Activated naive CD4-positive, alpha-beta T cell (primary cell): ENCODE measurements at places on chromosomes 1 and 21.

DNA sequence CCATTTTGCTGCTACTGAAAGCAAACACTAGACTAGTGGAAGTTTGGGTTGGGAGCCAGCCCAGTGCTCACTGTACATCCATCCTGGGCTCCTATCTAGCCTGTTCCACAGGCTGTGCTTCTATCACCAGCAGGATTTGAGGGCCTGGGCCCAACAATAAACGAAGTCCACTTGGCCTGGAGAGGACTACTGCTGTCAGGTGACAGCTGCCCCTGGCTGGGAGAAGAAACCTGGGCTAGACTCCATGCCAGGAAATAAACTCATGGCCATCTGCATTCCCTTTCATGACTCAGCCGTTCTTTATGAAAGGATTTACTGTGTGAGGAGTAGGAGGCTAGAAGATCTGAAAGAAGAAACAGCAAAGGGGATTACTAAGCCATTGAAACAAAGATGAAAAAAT is 35.5 kb downstream of the COLGALT2 start:
- DNase-seq, result no peak

- no peak for DNase-seq
These were observed 82.3 kb downstream of the HMCN1 start for GRCh38 chr1:185816460-185816859.

DNA sequence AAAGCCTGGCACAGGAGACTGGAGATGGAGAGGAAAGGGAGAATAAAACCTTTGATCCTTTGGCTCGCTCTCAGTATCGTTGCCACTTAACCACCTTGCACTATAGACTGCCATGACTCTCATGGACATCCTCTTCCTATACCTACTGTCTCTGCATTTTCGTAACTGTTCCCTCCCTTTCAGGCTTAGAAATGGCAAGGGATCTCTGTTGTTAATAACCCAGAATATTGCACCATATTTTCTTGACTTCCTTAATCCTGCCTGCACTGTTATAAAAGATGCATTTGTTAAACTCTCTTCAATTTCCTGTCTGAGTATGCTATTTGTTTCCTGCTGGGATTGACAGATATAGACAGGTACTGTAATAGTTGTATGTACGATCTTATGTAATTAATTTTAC is 38.6 kb downstream of the CYYR1 start:
- no peak for DNase-seq

GRCh38 chr1:172764378-172764777 is 105.5 kb downstream of the FASLG start:
- DNase-seq, result no peak

- no peak for DNase-seq
These were observed 40.8 kb upstream of the A3GALT2 start for GRCh38 chr1:33361532-33362235.

- DNase-seq, result no peak
These were observed 54.0 kb upstream of the IFFO2 start for GRCh38 chr1:19010503-19010902.

DNA sequence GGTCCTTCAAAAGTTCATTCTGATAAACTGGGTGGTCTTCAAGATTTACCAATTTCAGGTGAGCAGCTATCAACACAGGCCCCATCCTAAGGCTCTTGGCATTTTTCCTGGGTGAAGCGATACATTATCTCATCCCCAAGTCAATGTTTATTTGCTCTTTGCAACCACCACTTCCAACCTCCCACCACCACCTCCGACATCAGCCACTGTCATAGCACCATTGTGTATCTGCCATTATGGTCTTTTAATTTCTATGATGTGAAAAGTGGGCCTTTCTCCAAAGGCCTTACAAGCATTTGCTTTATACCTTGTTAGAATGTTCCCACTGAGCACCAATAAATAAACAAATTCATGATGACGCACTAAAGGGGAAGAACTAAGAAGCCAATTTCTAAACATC is 47.2 kb downstream of the TBX15 start:
- DNase-seq, result no peak

DNA sequence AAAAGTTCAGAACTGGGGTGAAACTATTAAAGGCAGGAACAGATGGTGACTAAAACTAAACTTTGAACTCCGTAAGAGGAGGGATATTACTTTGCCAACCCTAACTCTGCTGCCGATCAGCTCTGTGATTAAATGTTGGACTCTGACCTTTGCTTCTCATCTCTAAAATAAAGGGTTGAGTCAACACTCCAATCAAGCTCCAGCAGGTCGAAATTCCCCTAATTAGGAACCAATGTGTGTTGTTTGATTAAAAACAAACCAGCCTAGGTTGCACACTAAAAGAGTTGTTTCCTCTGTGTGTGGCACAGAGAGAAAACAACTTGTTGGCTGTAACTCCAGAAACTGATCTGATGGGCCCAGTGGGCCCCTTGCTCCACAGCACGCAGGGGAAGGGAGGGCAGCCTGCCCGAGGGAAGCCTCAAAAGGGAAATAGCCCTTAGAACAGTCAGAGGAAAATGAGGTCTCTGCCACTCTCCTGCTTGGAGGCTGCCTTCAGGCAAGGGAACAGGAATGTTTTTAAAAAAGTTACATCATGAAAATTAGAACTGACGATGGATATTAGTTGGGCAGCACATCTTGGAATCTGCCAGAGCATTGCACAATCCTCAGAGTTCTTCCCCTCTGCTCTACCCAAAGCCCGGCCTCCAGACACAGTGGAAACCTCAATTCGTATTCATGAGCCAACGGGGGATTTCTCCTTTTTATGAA is 69.3 kb downstream of the KCTD3 start:
- DNase-seq, result no peak

DNA sequence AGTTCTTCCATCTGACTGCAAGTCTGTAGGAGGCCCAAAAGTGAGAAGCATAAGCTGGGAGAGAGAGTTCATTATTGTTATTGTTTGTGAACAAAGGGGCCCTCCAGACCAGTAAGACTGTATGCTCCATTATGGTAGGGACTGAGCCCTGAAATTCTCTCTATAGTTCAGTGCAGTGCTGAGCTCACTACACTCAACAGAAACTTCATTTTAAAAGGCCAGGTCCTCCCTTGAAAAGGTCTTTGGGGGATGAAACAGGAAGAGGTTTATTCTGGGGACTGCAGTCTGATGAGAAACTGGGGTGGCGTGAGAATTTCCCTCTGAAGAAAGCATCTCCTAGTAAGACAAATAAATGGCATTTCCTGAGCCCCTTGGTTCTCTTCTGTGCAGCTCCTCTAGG is 5.5 kb upstream of the GATAD2B start:
- DNase-seq, result no peak

DNA sequence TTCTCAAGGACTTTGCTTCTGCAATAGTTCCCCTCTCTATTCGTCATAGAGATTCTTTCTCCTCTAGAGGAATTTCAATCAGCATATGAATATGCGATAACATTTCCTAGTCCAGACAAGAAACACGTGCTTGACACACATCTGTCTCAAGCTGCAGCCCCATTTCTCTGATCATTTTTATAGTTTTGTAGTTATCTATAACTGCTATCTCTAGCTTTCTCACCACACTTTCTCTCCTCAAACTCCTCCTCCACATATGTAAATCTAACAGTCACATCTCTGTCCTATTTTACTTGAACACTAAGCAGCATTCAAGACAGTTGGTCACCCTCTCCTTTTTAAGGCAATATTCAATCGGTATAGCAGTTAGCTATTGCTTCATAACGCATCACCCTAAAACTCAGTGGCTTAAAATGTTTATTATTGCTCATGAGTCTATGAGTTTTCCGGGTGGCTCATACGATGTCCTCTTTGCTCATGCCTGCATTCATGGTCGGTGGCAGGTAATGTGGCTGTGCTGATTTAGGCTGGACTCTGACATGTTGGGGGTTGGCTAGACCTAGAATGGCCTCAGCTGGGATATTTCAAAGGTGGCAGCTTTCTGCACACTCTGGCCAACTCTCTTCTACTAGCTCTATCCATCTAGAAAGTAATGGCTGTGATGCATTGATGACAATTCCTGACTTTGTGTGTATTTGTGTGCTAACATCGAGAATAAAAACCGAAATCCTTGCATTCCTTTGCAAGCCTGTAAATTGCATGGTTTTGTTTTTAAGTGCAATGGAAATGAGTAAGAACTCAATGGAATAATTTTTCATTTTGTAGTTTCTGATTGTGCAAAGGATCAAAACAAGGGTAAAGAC is 20.6 kb downstream of the ATP6V1G3 start:
- no peak for DNase-seq

DNA sequence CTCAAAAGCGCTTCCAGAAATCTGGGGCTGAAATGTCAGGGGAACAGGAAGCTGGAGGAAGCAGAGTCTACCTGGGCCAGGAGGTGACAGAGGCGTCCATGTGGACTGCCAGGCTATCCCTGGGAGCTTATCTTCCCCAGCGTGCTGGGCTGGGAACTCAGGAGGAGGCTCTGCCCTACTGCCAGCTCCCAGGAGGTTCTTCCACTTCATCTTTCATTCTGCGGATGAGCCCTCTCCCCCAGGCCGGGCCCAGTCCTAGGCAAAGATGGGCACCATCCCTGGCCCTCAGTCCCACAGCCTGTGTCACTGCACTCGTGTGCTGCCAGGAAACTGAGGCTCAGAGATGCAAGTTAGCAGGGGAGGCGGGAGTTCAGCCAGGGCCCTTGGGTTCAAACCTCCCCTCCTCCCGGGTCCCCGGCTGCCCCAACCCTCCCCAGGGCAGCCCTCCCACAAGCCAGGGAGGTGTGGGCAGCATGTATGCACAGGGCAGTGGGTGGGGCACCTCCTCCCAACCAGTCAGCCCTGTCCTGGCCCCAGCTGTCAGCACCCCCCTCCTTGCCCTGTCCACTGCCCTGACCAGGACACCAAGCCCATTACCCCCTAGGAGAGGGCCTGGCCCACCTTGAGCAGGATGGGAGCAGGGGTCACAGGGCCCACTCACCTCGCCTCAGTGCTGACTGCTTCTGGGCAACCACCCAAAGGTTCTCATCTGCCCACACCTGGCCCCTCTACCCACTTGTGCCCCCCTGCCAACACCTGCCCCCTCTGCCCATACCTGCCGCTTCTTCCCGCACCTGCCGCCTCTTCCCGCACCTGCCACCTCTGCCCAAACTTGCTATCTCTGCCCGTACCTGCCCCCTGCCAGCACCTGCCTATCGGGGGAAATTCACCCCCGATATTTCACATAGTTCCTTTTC is 226.0 kb downstream of the NPHP4 start:
- DNase-seq, result no peak

- DNase-seq, result no peak
These were observed 677 bp upstream of the HSD11B1 start for GRCh38 chr1:209703834-209704504.

GRCh38 chr21:41611966-41612606 is 104.1 kb upstream of the TMPRSS2 start:
- DNase-seq, result no peak

DNA sequence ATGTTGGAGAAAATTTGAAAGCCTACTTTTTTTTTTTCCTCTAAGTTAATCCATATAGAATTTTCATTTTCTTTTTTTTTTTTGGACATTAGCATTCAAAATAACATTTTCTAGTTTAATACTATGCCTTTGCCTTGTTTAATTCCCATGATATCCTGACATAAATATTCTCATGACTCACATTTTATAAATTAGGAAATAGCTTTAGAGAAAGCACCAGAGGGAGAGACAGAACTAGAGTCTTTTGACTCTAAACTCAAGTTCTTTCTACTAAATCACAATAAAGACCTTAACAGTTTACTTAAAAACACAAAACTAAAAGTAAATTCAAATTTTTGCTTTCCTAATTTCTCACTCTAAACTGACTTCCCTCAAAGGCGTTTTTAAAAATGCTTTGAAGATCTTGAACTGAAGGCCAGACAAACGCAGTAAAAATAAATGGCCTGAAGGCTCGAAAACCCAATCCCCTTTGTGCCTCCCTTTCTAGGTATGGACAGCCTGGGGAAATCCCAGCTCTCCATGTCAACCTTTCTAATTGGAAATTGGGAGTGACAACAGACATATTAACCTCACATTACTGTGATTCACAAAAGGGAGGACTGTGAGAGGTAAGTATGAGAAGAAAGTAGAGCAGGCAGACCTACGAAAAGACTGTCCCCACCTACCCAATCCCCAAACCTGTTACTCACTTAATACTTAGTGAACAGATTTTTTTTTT is 104.6 kb downstream of the ENAH start:
- no peak for DNase-seq

DNA sequence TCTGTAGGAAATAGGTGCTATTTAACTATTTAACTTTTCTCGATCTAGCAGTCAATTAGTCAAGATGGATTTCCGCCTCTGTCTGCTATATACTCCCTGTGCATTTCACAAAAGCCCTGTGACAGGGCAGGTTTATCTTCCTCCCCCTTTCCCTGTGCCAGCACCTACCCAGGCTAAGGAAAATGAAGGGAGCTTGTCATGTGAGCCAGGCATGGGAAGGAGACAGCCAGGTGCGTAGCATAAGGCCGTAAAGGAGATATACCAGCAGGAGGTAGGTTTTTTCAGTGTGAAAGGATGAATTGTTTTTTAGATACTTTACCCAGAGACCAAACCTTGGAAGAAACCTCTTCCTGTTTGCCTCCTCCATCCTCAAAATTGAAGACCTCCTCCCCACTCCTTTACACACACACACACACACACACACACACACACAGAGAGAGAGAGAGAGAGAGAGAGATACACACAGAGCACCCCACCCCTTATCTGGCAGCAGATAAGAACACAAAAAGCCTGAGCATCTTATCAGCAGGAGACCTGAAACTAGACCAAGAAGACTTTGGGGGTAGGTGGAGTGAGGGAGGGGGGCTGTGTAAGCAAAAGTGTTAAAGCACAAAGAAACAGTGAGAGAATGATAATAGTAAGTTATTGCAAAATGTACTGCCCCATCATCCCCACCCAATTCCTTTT is 12.0 kb upstream of the TARBP1 start:
- no peak for DNase-seq

DNA sequence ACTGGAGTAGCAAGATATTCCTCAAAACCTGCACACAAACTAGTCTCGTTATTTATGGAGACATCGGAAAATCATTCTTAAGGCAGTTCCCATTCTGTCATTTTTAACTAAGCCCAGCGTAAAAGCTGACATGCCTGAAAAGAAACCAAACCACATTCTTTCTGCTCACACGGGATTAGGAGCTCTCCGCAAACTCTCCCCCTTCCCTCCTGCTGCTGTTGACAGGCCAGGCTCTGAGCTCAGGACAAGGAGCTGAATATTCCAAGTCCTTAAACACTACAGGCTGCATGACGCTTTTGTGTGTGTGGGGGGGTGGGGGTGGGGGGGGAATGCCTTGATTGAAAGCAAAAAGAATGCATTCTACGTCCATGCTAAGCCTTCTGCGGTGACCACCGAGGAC is 5.2 kb downstream of the OLIG1 start:
- DNase-seq, result no peak
